Activated CD4-positive, CD25-positive, alpha-beta regulatory T cell treated with anti-CD3 and anti-CD28 coated beads, Interleukin-2, amount 50 U/mL, for 24 hours (primary cell): ENCODE measurements at places on chromosomes 5 and 9.

DNA sequence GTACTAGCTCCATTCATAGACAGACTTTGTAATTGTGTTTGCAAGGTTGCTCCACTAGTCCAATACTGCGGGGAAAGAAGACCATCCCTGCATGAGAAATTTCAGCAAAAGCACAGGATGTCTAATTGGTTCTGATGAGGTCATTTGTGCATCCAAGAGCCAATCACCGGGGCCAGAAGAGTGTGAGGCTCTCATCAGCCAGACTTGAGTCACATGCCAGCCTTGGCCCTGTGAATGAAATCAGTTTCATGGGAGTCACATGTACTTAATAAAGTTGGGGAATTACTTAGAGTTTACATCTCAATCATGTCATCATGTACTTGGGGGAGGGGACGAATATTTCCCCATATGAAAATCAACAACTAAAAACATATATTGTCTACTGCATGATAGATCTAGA, 1236.0 kb downstream of the MAT2B start:
- ATAC-seq: no peak

- no peak for ATAC-seq
Measured at GRCh38 chr9:14907696-14908095, 2.5 kb downstream of the FREM1 start.

- no peak for ATAC-seq
Measured at GRCh38 chr9:98641695-98642094, 67.0 kb downstream of the GABBR2 start.

DNA sequence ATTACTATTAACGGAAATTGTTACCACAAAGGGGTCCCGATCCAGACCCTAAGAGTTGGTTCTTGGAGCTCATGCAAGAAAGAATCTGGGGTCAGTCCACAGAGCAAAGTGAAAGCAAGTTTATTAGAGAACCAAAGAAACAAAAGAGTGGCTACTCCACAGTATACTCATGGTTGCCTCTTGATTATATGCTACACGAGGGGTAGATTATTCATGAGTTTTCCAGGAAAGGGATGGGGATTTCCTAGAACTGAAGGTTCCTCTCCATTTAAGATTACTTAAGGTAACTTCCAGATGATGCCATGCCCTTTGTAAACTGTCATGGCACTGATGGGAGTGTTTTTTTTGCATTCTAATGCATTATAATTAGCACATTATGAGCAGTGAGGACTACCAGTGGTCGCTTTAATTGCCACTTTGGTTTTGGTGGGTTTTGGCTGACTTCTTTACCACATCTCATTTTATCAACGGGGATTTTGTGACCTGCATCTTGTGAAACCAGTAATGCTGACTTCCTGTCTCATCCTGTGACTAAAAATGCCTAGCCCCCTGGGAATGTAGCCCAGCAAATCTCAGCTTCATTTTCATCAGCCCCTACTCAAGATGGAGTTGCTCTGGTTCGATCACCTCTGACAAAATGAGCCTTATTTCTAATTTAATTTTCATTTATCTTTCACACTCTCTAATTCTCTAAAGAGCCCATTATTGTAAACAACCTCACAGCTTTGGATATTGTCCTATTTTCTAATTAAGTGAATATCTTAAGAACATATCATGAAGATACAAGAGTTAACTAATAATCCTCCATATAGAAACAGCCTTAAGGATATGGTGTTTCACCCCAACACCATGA, 336.3 kb downstream of the RASEF start:
- ATAC-seq: no peak

GRCh38 chr5:21125238-21125983, 1137.4 kb upstream of the CDH18 start:
- ATAC-seq: no peak

- peak; percentile 58 for ATAC-seq
Measured at GRCh38 chr9:127788337-127789011, 2.6 kb downstream of the CDK9 start.

GRCh38 chr5:100311806-100312205, 223.4 kb upstream of the FAM174A start:
- ATAC-seq: no peak

- ATAC-seq: no peak
Measured at GRCh38 chr9:114526807-114527206, 21.5 kb upstream of the WHRN start.

- ATAC-seq: peak; percentile 89
Measured at GRCh38 chr9:5493679-5494511, 16.4 kb upstream of the PDCD1LG2 start.

- ATAC-seq: no peak
Measured at GRCh38 chr9:3014178-3014577, 170.3 kb upstream of the PUM3 start.

DNA sequence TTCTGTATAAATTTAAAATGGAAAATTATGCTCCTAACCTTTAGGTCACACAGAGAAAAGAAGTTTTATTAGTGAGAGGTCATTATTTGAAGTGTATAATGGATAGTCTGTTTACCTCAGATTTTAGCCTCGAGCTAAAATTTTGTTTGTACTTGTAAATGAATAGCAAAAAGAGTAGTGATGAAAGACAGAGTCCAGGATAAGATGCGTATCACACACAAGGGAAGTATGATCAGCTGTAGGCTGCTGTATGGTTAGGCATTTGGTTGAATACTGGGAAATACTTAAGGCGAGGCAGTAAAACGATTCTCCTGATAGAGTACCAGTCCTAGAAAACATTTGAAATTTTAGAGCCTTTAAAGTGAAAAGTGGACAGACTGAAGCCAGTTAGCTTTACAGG, 92.7 kb downstream of the FBXL7 start:
- no peak for ATAC-seq

DNA sequence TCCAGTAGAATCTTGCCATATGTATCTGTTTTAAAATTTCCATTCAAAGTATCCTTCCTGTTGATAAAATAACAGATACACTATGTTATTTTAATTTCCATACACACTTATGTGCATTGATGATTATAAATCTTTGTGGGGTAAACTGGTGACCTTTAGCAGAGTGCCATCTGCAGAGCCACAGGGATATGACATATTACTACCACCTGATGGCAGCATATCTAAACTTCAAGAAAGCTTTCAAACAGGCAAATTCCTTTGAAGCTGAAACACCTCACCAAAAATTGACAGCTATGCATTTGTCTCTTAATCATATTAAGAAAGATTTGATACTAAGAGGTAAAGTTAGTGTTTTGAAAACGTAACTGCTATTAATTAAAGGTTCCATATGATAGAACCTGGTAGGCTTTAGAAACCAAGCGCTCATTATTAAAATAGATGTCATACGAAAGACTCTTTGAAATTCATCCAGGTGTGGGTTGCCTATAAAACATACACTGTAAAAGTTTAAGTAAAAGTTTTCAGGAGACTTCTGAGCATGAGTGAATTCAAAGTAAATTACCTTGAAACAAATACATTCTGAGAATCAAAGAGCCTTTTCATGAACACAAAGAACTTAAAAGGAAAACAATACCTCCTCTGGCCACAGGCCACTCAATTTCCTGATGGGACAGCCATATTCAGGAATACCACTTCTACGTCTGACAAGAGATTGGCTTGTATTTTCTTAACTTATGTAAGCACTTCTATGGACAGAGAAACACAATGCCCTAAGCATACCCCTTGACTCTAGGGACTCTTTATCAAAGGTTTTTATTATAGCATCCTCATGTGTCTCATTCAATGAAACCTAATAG, 93.3 kb downstream of the KIAA0825 start:
- ATAC-seq: peak; percentile 67

DNA sequence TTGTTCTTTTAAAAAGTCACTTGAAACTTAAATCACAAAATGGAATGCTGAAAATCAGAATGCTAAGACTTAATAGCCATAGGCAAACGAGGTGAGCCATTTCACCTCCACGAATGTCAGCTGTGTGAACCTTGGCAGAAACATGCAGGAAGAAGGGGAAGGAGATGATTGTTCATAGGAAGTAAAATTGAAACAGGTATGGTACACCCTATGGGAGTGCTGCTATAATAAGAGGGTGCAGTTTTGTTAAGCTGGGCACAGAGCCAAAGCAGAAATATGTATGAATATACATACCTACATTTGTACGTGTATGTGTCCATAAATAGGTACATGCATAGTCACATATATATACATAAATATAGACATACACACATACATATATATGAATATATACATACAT, 51.0 kb upstream of the SPINK5 start:
- ATAC-seq: no peak

DNA sequence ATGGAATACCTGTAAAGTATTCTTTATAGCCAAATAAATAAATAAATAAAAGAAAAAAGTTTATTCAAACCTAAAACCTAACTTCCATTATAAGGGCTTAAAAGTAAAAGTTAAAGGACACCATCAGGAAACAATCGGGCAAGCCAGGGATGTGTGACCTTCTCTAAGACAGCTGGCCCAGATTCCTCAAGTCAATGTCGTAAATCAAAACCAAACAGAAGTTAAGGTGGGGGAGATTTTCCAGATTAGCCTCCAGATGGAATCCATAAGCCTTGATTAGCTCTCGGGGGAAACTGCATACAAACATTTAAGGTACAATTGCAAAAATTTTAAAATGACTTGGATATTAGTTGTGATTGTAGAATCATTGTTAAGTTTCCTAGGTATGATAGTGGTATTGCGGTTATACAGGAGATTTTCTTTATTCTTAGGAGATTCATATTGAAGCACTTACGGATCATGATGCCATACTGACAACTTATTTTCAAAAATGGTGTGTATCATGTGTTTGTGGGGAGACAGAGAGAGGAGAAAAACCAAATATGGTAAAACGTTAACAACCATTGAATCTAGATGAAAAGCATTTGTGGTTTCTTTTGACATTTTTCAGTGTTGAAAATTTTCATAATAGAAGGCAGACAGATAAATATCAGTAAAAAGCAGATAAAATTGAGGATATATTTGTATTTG, 21.5 kb upstream of the MGAT1 start:
- no peak for ATAC-seq

DNA sequence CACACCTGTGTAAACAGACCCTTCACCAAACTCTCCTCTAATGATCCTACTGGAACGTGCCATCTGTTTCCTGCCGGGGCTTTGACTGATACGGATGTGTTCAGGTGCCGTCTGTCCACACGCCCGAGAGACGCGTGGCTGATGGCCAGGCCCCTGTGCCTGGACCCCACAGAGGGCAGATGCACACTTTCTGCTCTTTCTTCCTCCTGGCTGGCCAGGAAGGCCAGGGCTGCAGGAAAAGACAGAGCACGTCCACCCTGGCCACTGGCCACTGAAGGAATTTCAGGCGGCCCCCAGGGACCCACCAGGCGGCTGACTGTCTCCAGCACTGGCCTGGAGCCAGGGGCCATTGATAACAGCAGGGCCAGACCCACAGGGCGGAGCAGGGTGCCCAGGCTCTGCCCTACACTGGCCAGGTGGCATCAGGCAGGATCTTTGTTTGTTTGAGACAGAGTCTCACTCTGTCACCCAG, 3.6 kb upstream of the ENG start:
- no peak for ATAC-seq

GRCh38 chr5:38167562-38167996, 90.8 kb upstream of the EGFLAM start:
- ATAC-seq: no peak

- no peak for ATAC-seq
Measured at GRCh38 chr5:142175039-142175438, 66.5 kb downstream of the NDFIP1 start.

- ATAC-seq: no peak
Measured at GRCh38 chr5:177445052-177445916, 1.3 kb upstream of the PRR7 start.

DNA sequence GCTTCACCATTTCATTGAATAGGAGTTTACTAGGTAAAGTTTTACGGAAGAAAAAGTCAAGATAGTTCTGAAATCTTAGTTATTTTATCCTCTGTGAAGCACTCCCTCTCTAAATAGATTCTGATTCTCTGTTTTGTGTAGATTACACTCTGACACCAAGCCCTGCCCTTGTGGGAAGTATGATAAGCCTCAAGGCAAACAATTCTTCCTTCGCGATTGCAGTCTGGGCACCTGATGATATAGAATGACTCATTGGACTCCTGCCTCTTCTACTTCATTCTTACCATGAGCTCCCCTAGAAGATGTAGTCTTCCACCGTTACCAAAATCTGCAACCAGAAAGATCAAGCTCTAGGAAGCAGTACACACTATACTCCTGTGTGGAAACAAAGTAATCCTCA, 626.9 kb upstream of the PTGER4 start:
- ATAC-seq: no peak

- ATAC-seq: no peak
Measured at GRCh38 chr5:88657906-88658775, 224.8 kb downstream of the MEF2C start.

DNA sequence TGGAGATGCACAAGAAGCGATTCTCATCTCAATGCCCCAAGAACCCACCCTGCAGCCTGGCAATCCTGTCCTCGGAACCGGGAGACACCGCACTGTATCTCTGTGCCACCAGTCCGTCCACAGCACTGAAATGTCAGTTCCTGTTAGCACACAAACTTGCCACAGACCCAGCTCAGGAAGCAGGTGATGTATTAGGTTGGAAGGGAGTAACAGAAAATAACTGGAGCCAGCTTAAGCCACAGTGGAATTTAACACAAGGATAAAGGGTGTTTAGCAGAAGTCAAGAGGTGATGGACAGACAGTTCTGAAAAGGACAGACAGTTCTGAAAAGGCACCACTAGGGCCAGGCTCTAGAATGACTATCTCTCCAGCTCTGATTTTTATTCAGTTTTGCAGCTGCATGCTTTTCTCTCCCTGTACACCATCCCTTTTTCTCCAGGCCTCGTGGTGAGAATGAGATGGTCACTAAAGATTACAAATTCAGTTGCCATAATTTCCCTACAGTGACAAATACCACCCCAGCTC, 114.4 kb downstream of the ANKRD18B start:
- ATAC-seq: no peak

DNA sequence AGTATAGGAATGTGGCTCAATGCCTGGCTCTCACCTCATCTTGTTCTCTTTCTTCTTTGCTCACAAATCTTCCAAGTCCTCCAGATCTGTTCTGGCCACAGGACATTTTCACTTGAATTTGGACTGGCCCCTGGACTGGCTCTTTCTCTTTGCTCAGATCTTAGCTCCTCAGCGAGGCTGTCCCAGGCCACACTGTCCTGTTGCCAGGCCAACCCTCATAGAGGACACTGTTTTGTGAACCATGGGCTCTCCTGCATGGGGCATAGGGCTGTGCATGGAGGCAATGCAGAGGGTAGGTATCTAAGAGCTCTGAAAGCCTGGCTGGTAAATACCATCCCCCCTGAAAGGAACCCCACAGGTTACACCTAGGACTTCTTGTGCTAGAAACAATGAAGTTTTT, 13.5 kb upstream of the SLC28A3 start:
- no peak for ATAC-seq

DNA sequence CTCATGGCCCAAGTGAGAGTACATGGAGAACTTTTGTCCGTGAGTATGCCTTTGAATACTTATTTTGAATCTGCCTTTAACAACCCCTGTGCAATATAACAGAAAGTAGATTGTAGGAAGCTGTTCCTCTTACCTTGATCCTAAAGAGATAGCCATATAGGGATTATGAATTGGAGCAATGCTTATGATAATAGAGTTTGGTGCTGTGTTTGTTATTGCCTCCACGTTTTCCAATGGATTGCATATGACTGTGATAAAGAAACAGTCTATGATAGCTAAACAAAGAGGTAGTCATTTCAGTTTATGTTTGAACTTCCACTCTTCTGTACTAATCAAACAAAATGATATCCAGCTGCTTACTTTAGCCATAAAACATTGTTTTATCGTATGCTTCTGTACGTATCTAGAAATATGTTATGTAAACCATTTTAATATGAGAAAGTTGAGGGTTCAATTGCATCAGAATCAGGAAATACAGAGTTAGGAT, 199.6 kb upstream of the RGMB start:
- no peak for ATAC-seq

- ATAC-seq: no peak
Measured at GRCh38 chr5:35145691-35146317, 84.5 kb downstream of the PRLR start.
